CD4-positive, alpha-beta T cell treated with Interleukin-12 subunit alpha and Interleukin-12 subunit beta, for 1 hour (primary cell): ENCODE measurements at places on chromosomes 7 and 10.

DNA sequence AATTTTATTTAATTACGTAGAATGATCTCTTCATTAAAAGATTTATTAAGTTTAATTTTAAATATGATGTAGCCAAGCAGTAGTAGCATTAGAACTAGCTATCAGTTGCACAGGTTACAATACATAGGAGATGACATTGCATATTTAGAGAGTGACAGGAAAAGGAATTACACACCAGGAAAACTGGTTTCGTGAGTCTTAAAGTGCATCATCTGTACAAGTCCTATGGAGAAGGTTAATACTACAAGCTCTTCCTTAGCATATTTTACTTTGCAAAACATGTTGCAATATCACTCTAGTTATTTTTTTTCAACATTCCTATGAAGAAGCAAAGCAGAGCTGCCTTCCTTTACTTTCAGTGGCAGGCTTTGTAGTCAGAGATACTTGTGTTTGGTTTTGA is 20.2 kb upstream of the SEM1 start:
- no peak for DNase-seq

DNA sequence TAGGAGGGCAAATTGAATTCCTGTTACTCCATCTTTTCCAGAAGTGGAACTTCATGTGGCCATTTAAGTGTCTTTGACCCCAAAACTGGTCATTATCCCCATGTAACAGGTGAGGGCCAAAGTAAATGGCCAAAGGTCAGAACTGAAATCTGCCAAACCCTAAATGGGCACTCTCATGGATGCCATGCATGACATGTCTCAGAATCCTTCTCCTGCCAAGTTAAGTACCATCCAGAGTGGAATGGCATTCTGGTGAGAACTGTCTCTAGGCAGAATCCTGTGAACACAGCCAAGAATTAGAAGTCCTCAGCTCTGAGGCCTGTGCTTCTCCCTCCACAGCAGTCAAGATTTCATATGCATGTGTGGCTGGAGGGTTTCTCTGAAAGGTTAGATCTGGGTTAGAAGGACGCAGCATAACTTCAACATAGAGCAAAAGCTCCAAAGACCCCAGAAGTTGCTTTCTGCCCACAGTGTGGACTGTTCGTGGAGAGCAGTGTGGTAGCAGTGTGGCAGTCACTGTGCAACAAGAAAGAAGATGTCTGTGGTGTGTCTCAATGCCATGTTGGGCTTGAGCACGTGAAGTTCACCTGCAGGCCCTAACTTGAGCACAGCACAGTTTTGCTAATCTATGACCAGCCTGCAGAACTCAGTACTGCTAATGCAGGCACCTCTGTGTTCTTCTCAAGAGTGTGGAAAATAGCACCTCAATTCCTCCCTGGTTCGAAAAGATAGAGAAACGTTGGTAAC is 121.3 kb downstream of the ADCY1 start:
- no peak for DNase-seq

DNA sequence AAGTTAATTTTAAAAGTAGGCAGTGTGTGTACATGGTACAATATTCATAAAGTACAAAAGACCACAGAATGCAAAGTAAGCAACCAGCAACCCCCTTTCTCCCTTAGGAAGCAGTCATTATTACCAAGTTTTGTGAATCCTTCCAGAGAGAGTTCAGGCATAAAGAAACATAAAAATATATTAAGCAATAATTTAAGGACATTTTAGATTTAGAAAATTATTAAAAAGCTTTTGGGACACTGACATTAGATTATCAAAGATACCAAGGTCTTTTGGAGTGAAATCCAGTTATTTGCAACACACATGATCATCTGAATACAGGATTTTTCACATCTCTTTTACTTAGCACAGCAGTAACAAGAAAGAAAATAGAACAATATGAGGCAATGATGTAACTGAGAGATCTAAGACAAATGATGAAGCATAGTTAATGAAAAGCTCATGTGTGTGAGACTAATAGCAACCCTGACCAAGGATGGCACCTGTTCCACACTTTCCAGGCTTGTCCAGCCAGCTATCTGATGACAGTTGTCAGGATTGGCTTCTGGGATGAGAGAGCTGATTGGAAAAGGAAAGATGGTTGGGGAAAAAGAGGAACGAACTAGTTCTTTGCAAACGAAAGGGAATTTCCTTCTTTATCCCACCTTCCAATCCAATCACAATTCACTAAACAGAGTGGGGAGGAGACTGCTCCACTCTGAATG is 115.5 kb upstream of the LAMB4 start:
- no peak for DNase-seq

GRCh38 chr7:36283711-36284130 is 105.9 kb upstream of the ANLN start:
- DNase-seq: peak; percentile 39
